Mucosa of descending colon (tissue), 3 donors: ENCODE measurements at places on chromosomes 12 and 14. TPM values are rescaled to one million over a fixed set of nuclear protein-coding genes. Genes with fewer than 3 reads are reported as not detected.

KRT80 gene
- not detected for total RNA-seq

ANKS1B gene
- total RNA-seq, result 22.2 TPM

CCND2 gene
- 236 TPM for total RNA-seq

MARS1 gene
- 94.7 TPM for total RNA-seq

TMCC3 gene
- total RNA-seq, result 40.8 TPM

KRT71 gene
- total RNA-seq, result not detected

AQP2 gene
- total RNA-seq, result not detected

ACOT4 gene
- 4.6 TPM for total RNA-seq

OR6C65 gene
- total RNA-seq, result not detected

CDCA3 gene
- total RNA-seq, result 2.8 TPM

RAPGEF3 gene
- 15.6 TPM for total RNA-seq

RTL1 gene
- not detected for total RNA-seq

CELA1 gene
- total RNA-seq, result not detected

TEP1 gene
- total RNA-seq, result 85.8 TPM

KRT77 gene
- not detected for total RNA-seq

DAAM1 gene
- total RNA-seq, result 41.0 TPM

NR2C1 gene
- total RNA-seq, result 28.5 TPM

LDHB gene
- total RNA-seq, result 347 TPM

PPP1R1A gene
- total RNA-seq, result 0.75 TPM

SRRM4 gene
- not detected for total RNA-seq

ADAM20 gene
- 0.27 TPM for total RNA-seq

PLCZ1 gene
- not detected for total RNA-seq

MFAP5 gene
- 43.1 TPM for total RNA-seq

CHGA gene
- total RNA-seq, result 187 TPM

ESRRB gene
- not detected for total RNA-seq

RACGAP1 gene
- 45.5 TPM for total RNA-seq

MYH7 gene
- 1.2 TPM for total RNA-seq

ENDOU gene
- 0.31 TPM for total RNA-seq

SDSL gene
- total RNA-seq, result 9.4 TPM

PGF gene
- total RNA-seq, result 0.96 TPM

SYNE3 gene
- total RNA-seq, result 13.8 TPM

KRT81 gene
- total RNA-seq, result not detected

FIGNL2 gene
- total RNA-seq, result 0.26 TPM

KRT74 gene
- total RNA-seq, result not detected

C14orf39 gene
- not detected for total RNA-seq

LGR5 gene
- total RNA-seq, result 4.4 TPM

KRT86 gene
- total RNA-seq, result 0.58 TPM

FOXG1 gene
- total RNA-seq, result not detected

CATSPERB gene
- 4.1 TPM for total RNA-seq
